ENCODE measurements at places on chromosomes 2 and 18.

- DNase-seq, result no peak
These were observed 25.2 kb upstream of the HPCAL1 start for GRCh38 chr2:10277293-10278028.

GRCh38 chr2:190759749-190760213 lies 110.9 kb downstream of the NAB1 start:
- no peak for DNase-seq

- no peak for DNase-seq
These were observed 441.8 kb downstream of the CDH2 start for GRCh38 chr18:27735117-27735516.

DNA sequence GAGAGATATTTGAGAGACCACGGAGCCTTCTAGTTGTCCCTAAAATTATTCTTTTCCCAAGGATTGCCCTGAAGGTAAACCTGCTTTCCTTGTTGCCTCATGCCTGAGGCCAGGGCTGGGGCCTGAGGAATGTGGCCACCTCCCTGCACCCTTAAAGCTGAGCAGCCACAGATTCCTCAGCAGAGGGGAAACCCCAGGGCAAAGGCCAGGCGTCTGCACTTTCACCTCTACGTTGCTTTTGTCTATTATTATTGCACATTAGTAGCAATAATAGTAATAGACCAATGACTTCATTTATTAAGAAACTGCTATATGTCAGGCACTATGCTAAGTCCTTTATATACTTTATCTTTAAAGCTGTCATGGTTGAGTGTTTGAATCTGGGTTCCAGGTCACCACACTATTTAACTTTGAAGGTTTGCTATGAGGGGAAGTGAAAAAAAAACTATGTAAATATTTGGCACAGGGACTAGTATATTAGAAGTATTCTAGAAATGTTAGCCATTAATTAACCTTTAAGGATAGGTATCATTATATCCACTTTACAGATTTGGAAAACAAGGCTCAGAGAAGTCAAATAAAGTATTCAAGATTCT lies 104.2 kb downstream of the LRRC30 start:
- no peak for DNase-seq

- DNase-seq, result no peak
These were observed 145.9 kb upstream of the LHCGR start for GRCh38 chr2:48901416-48901815.

DNA sequence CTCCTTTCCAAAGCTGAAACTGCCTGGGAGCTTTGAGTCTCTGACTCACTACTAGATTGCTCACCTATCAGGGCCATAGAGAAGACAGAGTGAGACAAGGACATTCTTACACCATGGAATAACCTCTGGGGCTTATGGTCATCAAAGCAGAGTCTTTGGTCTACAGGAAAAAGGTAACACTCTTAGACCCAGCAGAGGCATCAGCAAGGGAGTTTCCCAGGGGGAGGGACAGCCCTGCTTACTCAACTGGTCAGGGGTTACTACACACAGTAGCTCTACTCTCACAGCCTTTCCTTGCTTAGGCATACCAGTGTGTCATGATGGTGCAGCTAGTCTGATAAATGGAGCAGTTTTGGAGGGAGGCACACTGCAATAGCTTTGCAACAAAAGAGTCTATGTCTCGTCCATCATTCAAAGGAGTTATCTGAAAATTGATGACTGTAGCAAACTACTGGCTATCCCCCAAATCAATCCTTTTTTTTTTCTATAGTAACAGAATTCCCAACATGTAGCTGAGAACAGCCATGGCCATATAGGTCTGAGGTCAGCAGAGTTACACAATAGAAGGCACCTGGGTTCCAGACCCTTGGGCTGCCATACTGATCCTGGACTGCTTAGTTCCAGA lies 22.4 kb upstream of the CD28 start:
- DNase-seq, result no peak

- DNase-seq, result no peak
These were observed 2159.1 kb upstream of the CELF4 start for GRCh38 chr18:39724652-39725051.

DNA sequence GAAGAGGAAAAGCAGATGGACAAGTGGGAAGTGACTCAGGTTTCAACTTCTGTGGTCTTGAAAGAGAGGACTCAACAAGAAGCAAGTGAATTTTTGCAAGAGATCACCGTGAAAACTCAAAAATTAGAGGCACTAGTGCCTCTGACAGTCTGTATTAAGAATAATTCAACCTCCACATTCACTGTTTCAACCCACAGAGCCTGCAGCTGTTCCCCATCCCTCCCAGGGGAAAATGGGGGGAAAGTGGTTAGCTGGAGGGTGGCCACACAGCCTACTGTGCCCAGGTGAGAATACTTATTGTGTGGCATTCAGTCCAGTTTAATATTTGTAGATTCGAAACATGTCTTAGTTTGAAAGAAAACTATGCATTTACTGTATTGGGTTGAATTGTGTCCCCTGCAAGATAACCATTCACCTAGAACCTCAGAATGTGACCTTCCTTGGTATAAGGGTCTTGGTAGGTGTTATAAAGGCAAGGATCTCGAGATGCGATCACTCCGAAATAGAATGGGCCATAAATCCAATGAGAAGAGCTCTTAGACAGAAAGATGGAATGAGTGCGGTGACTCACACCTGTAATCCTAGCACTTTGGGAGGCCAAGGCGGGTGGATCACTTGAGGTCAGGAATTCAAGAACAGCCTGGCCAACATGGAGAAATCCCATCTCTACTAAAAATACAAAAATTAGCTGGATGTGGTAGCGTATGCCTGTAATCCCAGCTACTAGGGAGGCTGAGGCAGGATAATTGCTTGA lies 94.3 kb downstream of the IRS1 start:
- no peak for DNase-seq

GRCh38 chr2:118388771-118389170 lies 300.5 kb downstream of the INSIG2 start:
- no peak for DNase-seq

- DNase-seq, result no peak
These were observed 57.9 kb downstream of the NCK2 start for GRCh38 chr2:105802587-105802986.

GRCh38 chr2:231725476-231725875 lies 17.2 kb downstream of the PTMA start:
- DNase-seq, result no peak

All from sciatic nerve (tissue), 2 donors.